ENCODE measurements at places on chromosomes 1 and 21. TPM values are rescaled to one million over a fixed set of nuclear protein-coding genes. Genes with fewer than 3 reads are reported as not detected.

Gene HCRTR1
- not detected for total RNA-seq

Gene CDC7
- total RNA-seq = 12.4 TPM

Gene LCK
- 8.2 TPM for total RNA-seq

Gene CALML6
- not detected for total RNA-seq

Gene A3GALT2
- total RNA-seq = not detected

Gene CFHR2
- total RNA-seq = not detected

Gene IL19
- total RNA-seq = not detected

Gene AXDND1
- total RNA-seq = not detected

Gene CR2
- 0.81 TPM for total RNA-seq

Gene CSMD2
- total RNA-seq = 0.98 TPM

Gene FCRL1
- not detected for total RNA-seq

Gene TMEM200B
- 6.9 TPM for total RNA-seq

Gene SLC30A2
- not detected for total RNA-seq

Gene SAMD13
- 0.94 TPM for total RNA-seq

Gene EPHA10
- under 0.01 TPM for total RNA-seq

Gene FOXO6
- 0.72 TPM for total RNA-seq
